ENCODE measurements at places on chromosomes 1 and 21.

- DNase-seq = no peak
Measured at GRCh38 chr1:3062616-3063378, 6.2 kb upstream of the PRDM16 start.

DNA sequence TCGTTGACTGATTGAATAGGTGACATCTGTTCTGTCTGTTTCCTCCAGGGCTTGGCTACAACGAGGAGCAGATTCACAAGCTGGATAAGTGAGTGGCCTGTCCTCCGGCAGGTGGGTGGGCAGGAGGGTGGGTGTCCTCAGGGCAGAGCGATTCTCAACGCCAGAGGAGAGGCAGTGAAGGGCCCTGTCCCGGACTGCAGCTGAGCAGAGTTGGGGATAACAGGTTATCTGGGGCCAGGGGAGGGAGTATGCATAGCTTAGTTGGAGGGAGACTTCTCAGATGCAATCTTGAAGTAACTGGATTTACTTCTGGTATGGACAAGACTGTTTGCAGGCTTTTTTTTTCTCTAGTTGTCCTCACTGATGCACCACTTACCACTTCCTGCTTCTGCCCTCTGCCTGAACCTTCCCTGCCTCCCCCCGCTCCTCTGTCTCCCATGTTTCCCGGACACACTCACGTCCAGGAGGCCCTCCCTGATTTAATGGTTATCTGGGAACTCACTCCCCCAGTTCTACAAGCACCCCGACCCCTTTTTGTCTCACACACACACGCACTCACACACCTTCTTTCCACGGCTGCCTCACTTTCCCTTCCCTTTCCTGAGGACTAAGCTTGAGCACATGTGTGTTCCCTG is 16.4 kb upstream of the RASSF5 start:
- DNase-seq = no peak

GRCh38 chr1:234549447-234550021 is 60.4 kb downstream of the IRF2BP2 start:
- DNase-seq = no peak

DNA sequence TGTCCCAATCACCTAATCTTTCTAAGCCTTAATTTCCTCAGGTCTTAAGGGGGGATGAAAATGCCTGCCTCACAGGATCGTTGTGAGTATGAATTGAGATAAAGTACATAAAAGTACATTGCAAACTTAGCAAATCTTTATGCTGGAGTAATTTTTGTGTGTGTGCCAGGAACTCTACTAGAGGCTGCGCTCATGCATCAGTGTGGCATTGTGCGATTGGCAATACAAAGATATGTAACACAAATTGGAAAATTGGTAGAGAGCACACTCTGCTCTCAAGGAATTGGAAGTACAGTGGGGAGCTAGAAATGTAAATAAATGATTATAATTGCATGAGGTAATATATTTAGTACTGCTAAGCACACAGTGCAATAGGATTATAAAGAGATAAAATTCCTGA is 398.3 kb downstream of the DUSP10 start:
- no peak for DNase-seq

GRCh38 chr1:3469849-3470649 is 15.6 kb downstream of the ARHGEF16 start:
- no peak for DNase-seq

DNA sequence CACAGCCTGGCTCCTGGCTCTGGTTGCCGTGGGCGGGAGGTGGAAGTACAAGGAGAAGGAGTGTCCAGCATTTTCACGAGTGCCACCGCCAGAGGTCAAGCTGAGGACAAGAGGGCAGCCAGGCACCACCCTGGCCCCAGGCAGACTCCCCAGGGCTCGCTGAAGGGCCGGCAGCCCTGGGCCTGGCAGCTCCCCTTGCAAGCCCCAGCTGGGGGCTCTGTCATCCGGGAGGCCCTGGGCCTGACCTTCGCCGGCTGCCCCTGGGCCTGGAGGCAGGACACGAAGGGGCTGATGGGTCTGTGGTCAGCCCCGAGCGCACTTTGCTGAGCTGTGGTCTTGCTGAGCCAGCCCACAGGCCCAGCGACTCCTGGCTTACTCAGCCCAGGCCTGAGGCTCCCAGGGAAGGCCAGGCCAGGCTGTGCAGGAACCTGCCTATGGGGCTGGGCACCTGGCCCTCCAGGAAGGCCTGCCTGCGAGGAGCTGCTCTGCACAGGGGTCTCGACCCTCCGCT is 74.8 kb downstream of the MORN1 start:
- no peak for DNase-seq

DNA sequence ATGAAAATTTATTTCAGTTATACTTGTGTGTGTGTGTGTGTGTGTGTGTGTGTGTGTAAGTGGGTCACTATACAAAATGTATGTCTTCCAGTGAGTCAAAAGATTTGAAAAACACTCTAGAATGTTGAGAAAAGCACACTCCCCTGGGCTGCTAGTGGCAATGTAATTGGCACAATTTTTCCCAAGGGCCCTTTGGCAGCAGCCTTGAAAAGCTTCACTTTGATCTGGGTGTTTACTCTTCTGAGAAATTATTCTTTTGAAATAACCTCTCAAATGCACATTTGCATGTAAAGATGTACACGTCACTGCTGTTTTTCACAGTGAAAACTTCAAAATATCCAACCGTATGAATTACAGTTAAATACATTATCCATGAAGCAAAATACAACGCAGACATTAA is 22.1 kb upstream of the SLC44A3 start:
- no peak for DNase-seq

DNA sequence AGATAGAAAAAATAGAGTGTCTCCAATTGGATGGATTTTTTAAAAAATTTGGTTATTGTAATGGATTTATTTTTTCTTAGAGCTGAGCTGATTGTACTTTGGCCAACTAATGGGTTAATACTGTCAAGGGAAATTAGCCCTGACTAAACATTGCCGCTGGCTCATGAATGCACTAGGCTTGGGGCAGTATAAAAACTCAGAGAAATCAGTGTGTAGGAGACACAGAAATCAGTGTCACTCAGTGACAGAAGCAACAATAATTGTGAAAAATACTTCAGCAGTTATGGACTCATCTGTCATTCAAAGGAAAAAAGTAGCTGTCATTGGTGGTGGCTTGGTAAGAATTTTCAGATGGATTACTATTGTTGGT is at the start of gene KMO:
TSS of gene KMO (plus strand) at position 217 of the 370 bp plus-strand sequence. CDS start at position 284, 67 bp downstream.
- DNase-seq = peak; percentile 36

- no peak for DNase-seq
Measured at GRCh38 chr1:6996371-6996770, 211.1 kb downstream of the CAMTA1 start.

GRCh38 chr1:231869364-231869763 is 242.8 kb downstream of the DISC1 start:
- DNase-seq = peak; percentile 84

GRCh38 chr1:27645071-27645415 is 10.1 kb upstream of the FGR start:
- DNase-seq = no peak
